Fibroblast of skin of right quadriceps (primary cell): ENCODE measurements at places on chromosomes 6 and 20.

GRCh38 chr6:161644521-161644920 lies 370.7 kb upstream of the AGPAT4 start:
- DNase-seq: no peak

GRCh38 chr20:36182604-36183154 lies 28.1 kb downstream of the EPB41L1 start:
- DNase-seq: no peak

DNA sequence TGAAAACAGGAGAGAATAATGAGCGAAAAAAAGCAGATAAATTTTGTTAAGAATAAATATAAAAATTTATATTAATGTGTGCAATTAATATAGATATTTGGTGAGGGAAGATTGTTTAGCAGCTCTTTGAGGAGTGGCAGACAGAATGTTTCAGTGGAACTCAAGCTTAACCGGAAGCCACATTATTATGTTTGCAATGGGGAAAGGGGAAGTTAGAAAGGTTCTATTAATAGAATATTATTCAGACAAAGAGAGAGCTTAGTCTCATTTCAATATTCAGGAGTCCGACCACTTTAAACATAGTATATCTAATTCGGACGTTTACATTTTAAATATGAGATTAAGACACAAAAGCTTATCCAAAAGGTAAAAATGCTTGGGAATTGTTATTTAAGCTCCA lies 81.6 kb upstream of the KHDRBS2 start:
- no peak for DNase-seq

DNA sequence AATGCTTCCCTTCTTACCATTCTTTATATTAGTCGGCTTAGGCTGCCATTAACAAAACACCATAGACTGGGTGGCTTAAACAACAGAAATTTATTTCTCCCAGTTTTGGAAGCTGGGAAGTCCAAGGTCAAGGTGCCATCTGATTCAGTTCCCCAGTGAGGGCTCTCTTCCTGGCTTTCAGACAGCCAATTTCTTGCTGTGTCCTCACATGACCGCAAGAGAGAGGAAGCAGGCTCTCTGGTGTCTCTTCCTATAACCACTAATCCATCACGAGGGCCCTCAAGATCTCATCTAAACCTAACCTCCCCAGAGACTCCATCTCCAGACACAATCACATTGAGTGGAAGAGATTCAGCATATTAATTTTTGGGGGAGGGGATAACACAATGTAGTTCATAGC lies 193.0 kb upstream of the SGK1 start:
- DNase-seq: no peak
